ENCODE measurements at places on chromosomes 4 and X.
A peak's percentile ranks its signal among the peaks of the same experiment; 100 is the strongest.

- DNase-seq: peak; percentile 52
Measured at GRCh38 chr4:150867148-150867547, 147.9 kb downstream of the LRBA start.

DNA sequence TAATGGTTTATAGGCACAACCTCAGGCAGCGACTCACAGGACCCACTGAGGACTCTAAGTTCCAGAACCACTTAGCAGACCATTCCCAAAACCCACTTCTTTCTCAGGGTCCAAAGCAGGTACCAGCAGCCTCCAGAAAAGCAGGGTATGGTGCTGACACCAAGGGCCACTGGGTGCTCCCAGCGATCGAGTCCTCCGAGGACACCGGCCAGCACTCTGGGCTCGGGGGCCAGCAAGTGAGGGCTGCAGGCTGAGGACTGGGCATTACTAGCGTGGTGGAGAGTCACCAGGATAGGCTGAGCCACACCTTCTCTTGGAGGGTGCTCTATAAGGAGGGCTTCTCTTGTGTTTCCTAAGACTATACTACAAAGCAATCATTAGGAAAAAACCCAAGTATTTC lies 19.3 kb downstream of the LETM1 start:
- DNase-seq: no peak

DNA sequence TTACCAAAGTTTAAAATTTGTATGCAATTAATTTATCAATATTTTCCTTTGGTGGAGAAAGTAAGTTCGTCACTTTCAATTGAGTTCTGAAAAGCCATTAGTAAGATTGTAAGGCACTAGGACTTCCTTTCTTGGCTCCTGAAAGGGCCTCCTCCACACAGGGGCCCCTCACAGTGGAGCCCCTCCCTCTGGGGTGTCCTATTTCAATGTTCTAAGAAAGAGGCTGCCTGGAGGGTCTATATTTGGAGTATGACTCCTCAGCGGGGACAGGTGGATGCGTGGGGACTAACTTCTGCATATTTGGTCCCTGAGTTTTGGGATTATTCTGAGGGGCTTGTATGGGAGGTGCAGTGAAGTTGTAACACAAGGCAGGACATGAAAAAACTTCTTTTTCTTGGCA lies 1.6 kb upstream of the ARMCX4 start:
- DNase-seq: no peak

GRCh38 chrX:155334486-155335336 lies at the start of gene CLIC2:
Gene CLIC2, minus strand, starts transcription at chrX:155334614. Its CDS starts 187 bp downstream, at chrX:155334427.
- DNase-seq: peak; percentile 56

GRCh38 chrX:140710710-140711109 lies 1.2 kb downstream of the LINC00632 start:
- DNase-seq: no peak

All from AG09319 (cell line).